Activated naive CD8-positive, alpha-beta T cell treated with anti-CD3 and anti-CD28 coated beads for 36 hours (primary cell): ENCODE measurements at places on chromosomes 2 and 18. TPM values are rescaled to one million over a fixed set of nuclear protein-coding genes. Genes with fewer than 3 reads are reported as not detected.

The LYG2 gene
- not detected for total RNA-seq

- no peaks in the 10 kb centered on the region for H3K36me3 ChIP-seq
- H3K27ac ChIP-seq, result no peak overlapping the region
- peaks cover 49% of the 10 kb centered on the region for H3K27me3 ChIP-seq
- peak overlapping the region; percentile 84 for H3K4me3 ChIP-seq
- H3K4me1 ChIP-seq, result peaks cover 10% of the 10 kb centered on the region
- DNase-seq, result peak; percentile 8
Measured at GRCh38 chr2:165793161-165793778, 777 bp downstream of the GALNT3 start.

DNA sequence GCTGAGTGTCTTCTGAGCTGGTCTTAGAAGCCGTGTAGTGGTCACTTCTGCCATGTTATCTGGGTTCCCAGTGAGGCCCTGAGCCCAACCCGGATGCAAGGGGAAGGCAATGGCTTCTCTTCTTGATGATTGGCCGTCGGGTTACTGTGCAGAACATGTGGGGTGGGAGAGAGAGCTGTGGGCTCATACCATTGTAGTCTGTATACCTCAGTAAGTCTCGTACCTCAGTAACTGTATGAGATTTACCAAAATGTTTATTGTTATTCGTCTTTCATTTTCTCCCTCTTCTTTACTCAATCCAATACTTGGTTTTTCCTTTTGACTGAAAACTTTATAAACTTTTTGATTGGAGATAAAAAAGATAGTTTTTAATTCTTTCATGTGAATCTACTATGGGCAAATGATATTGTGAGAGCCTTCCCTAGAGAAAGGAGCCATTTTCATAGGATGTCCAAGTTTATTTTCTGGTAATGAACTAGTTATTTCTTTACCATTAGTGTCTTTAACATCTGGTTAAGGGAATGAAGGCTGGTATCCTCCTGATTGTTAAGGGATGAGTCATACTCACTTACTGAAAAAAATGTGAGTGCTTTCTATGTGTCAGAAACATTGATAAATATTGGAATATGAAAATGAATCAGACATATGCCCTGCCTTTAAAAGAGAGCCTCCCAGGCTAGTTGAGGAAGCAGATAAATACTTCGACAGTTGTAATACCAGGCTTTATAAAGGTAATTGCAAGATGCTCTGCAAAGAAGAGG, 129.9 kb downstream of the PRPF40A start:
- DNase-seq, result no peak
- no peaks in the 10 kb centered on the region for H3K36me3 ChIP-seq
- H3K4me1 ChIP-seq, result no peaks in the 10 kb centered on the region
- H3K27me3 ChIP-seq, result peaks cover 17% of the 10 kb centered on the region
- no peak overlapping the region for H3K4me3 ChIP-seq

DNA sequence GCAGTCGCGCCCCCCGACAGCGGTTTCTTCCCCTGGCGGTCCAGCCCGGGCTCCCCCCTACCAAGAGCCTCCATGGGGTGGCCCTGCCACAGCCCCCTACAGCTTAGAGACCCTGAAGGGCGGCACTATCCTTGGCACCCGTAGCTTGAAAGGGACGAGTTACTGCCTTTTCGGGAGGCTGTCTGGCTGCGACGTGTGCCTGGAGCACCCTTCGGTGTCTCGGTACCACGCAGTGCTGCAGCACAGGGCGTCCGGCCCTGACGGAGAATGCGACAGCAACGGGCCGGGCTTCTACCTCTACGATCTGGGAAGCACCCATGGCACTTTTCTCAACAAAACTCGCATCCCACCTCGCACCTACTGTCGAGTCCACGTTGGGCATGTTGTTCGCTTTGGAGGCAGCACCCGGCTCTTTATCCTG, 475 bp downstream of the SLC4A1AP start:
- H3K27me3 ChIP-seq, result no peaks in the 10 kb centered on the region
- H3K4me1 ChIP-seq, result peaks cover 32% of the 10 kb centered on the region
- peak overlapping the region; percentile 100 for H3K4me3 ChIP-seq
- DNase-seq, result no peak
- H3K36me3 ChIP-seq, result peaks cover 14% of the 10 kb centered on the region

- DNase-seq, result peak; percentile 46
- H3K36me3 ChIP-seq, result no peaks in the 10 kb centered on the region
- no peak overlapping the region for H3K4me3 ChIP-seq
- no peaks in the 10 kb centered on the region for H3K4me1 ChIP-seq
- H3K27ac ChIP-seq, result no peak overlapping the region
Measured at GRCh38 chr2:88159955-88160415, 10.2 kb upstream of the THNSL2 start.
